Transverse colon (tissue), 4 donors: ENCODE measurements at places on chromosomes 2 and 18. TPM values are rescaled to one million over a fixed set of nuclear protein-coding genes. Genes with fewer than 3 reads are reported as not detected.

SERPINB12 gene
- not detected for total RNA-seq

FEV gene
- 8.2 TPM for total RNA-seq

- H3K27me3 ChIP-seq = no peaks in the 10 kb centered on the region
- H3K27ac ChIP-seq = peak overlapping the region; percentile 75
- DNase-seq = peak; percentile 49
Measured at GRCh38 chr2:98463081-98463481, 18.4 kb downstream of the INPP4A start.

GRCh38 chr2:169018390-169018789 lies 12.7 kb downstream of the ABCB11 start:
- H3K4me3 ChIP-seq = no peak overlapping the region
- H3K4me1 ChIP-seq = peaks cover under 1% of the 10 kb centered on the region
- H3K27ac ChIP-seq = no peak overlapping the region
- no peak for DNase-seq

DNA sequence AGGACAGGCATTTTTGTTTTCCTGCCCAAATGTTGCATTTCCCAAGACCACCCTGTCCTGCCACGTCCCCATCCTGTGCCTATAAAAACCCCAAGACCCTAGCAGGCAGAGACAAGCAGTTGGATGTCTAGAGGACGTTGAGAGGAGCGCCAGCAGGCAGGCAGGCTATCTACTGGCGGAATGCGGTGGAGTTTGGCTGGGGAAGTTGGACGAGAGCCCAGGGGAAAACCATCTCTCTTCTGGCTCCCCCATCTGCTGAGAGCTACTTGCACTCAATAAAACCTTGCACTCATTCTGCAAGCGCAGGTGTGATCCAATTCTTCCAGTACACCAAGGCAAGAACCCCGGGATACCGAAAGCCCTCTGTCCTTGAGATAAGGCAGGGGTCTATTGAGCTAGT lies 72.5 kb downstream of the ARL6IP6 start:
- no peak overlapping the region for H3K27ac ChIP-seq
- no peak for DNase-seq

DNA sequence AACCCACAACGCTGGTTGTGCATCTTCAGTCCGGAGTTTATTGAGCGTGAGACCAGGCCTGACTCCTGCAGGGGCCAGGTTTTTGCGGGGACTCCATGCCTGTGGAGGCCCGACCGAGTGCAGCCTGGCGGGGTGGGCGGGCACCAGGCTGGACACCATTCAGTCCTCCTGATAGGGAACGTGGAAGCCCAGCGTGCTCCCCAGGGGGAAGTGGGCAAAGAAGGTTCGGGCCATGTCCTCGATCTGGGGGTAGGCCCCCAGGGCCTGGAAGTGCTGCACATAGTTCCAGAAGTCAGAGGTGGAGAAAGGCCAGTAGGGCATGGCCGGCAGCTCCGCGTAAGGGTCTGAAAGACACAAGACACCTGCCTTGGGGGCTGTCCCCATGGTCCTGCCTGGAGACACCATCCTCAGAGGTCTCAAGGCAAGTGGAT lies 1.4 kb downstream of the OTOS start:
- H3K36me3 ChIP-seq = no peaks in the 10 kb centered on the region
- DNase-seq = no peak
- no peaks in the 10 kb centered on the region for H3K27me3 ChIP-seq
- no peak overlapping the region for H3K27ac ChIP-seq

DNA sequence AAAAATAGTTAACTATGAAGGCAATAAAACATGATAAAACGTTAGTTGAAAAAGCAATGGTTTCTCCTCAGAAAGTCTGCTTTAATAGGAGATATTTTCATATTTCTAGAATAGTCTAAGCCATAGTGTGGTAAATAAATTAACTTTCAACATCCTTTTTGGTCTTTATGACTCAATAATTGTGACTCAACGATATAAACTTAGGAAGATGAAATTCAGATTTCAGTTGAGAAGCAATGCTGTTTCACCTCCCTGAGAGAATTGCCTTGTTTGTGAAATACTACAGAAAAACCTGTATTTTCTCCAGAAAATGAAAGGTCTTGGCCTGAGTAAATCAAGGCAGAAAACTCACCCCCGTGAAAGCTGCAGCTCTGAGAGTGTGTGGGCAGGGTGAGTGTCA lies 166.9 kb downstream of the ETAA1 start:
- H3K4me1 ChIP-seq = no peaks in the 10 kb centered on the region
- H3K4me3 ChIP-seq = no peak overlapping the region
- H3K36me3 ChIP-seq = no peaks in the 10 kb centered on the region
- H3K27ac ChIP-seq = no peak overlapping the region
- DNase-seq = no peak

- no peak overlapping the region for H3K4me3 ChIP-seq
- H3K4me1 ChIP-seq = peaks cover 26% of the 10 kb centered on the region
- peak; percentile 13 for DNase-seq
Measured at GRCh38 chr2:161423421-161424393, 7.6 kb downstream of the TBR1 start.

- peaks cover 15% of the 10 kb centered on the region for H3K27me3 ChIP-seq
- H3K4me1 ChIP-seq = peaks cover 9% of the 10 kb centered on the region
- no peak for DNase-seq
- no peak overlapping the region for H3K27ac ChIP-seq
- H3K4me3 ChIP-seq = no peak overlapping the region
Measured at GRCh38 chr2:241040081-241040803, 41.8 kb downstream of the SNED1 start.

GRCh38 chr2:225072444-225072843 lies 30.2 kb upstream of the DOCK10 start:
- H3K27ac ChIP-seq = no peak overlapping the region
- H3K4me3 ChIP-seq = no peak overlapping the region
- H3K27me3 ChIP-seq = no peaks in the 10 kb centered on the region
- DNase-seq = no peak
- H3K36me3 ChIP-seq = no peaks in the 10 kb centered on the region
- no peaks in the 10 kb centered on the region for H3K4me1 ChIP-seq
